Lung (tissue), 17 donors: ENCODE measurements at places on chromosomes 7 and 10. TPM values are rescaled to one million over a fixed set of nuclear protein-coding genes. Genes with fewer than 3 reads are reported as not detected.

DNA sequence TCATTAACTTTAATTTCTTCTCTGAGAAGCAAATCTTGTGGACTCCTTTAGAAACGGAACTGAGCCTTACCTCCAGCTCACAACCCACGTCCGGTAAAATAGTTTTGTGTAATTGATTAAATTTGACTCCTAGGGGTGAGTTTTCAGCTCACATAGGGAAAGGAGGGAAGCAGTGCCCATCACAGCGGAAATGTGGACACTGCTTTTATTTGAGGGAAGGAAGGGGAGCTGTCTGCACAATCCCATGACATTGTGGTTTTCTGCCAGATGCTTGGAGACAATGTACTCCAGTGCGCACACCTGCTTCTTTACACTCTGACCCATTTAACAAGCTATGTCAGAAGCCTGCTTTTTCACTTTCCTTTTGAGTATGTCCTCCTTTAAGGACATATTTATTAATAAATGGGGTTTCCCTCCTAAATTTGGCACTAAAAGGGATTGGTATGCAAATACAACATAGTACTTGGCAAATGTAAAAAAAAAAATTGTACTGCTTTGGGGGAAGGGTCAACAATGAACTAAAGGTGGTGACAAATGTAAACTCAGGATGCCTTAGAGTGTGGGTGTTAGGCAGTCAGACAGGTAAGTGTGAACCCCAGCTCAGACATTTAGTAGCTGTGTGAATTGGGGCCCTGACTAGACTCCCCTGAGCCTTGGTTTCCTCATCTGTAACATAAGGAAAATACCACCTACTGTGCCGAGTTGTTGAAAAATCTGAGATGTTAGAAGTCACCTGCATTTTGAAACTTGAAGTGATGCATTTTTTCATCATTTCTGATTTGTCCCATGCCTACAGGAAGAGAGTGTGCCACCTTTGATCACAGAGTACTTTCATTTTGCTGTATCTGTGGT lies 90.2 kb upstream of the KLF6 start:
- H3K36me3 ChIP-seq, result no peaks in the 10 kb centered on the region
- DNase-seq, result no peak
- no peak overlapping the region for H3K4me3 ChIP-seq
- no peak overlapping the region for H3K27ac ChIP-seq
- no peaks in the 10 kb centered on the region for H3K4me1 ChIP-seq
- H3K27me3 ChIP-seq, result no peaks in the 10 kb centered on the region

DNA sequence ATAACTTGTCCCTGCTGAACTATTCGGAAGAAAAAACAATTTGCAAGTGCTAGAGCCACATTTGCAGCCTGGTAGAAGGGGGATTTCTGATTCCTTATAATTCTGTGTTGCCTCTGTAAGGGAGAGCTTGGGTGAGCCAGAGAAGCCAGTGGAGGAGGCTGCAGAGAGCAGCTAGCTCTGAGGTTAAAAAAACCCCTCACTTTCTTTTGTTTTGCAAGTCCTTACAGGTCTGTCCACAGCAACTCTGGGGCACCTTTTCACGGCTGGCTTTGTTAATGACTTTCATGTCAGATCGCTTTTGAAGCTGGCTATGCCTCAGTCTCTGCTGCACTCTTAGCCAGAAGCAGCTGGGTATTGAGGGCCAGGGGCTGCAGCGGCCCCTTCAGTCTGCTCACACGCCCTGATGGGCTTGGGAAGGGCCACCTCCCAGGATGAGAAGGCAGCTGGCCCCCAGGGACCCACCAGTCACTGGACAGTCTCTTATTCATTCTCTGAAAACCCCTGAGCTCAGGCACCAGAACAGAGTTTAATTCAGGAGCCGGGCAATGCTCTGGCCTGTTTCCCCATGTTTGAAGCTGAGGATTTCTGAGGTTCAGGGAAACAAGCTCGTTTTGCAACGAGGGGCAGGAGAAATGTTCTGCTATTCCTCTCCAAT lies 30.9 kb downstream of the TRIM8 start:
- H3K4me1 ChIP-seq, result peaks cover 17% of the 10 kb centered on the region
- H3K4me3 ChIP-seq, result no peak overlapping the region
- no peaks in the 10 kb centered on the region for H3K27me3 ChIP-seq
- peak overlapping the region; percentile 76 for H3K27ac ChIP-seq

DNA sequence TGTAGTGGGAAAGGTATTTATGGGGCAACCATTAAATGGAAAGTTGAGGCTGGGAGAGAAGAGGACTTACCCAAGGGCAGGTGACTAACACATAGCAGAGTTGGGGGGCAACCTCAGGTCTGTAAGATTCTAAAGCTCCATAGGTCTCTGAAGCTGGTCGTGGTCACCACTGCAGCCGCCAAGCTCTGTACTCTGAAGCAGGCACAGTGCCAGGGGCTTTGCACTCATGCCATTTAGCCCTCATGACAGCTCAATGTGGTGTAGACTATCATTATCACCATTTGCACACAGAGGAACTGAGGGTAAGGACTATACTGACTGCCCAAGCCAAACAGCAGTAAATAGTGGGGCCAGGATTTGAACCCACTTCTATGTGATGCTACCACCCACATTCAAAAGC lies 32.5 kb upstream of the TMEM273 start:
- no peak overlapping the region for H3K27ac ChIP-seq
- DNase-seq, result no peak
- H3K4me3 ChIP-seq, result no peak overlapping the region
- no peaks in the 10 kb centered on the region for H3K36me3 ChIP-seq
- no peaks in the 10 kb centered on the region for H3K27me3 ChIP-seq

GRCh38 chr7:112290065-112290464 lies 83.6 kb downstream of the ZNF277 start:
- no peak for DNase-seq
- no peaks in the 10 kb centered on the region for H3K36me3 ChIP-seq
- H3K4me3 ChIP-seq, result no peak overlapping the region
- H3K27me3 ChIP-seq, result no peaks in the 10 kb centered on the region
- H3K4me1 ChIP-seq, result no peaks in the 10 kb centered on the region

- DNase-seq, result no peak
- H3K27ac ChIP-seq, result no peak overlapping the region
- no peaks in the 10 kb centered on the region for H3K4me1 ChIP-seq
- no peak overlapping the region for H3K4me3 ChIP-seq
- H3K27me3 ChIP-seq, result no peaks in the 10 kb centered on the region
Measured at GRCh38 chr7:86328801-86329433, 314.8 kb upstream of the GRM3 start.

DNA sequence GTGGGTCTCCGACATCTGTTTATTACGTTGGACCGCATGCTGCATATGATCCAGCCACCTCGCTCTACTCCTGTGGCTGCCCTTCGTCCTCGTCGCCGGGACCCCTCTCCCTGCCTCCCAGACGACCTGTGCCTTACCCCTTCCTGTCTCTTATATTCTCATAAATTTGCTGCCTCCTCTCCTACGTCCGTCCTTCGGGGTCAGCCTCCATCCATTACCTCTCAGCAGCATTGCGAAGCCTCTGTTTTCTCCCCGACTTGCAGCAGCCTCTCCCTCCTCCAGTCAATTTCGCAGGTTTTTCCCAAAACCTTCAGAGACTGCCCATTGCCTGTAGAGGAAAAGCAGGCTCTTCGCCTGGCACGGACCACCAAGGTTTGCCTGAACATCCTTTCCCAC lies 39.4 kb upstream of the LEP start:
- H3K27ac ChIP-seq, result no peak overlapping the region
- no peak for DNase-seq
- H3K27me3 ChIP-seq, result peaks cover 4% of the 10 kb centered on the region
- no peaks in the 10 kb centered on the region for H3K4me1 ChIP-seq
- H3K4me3 ChIP-seq, result no peak overlapping the region

DNA sequence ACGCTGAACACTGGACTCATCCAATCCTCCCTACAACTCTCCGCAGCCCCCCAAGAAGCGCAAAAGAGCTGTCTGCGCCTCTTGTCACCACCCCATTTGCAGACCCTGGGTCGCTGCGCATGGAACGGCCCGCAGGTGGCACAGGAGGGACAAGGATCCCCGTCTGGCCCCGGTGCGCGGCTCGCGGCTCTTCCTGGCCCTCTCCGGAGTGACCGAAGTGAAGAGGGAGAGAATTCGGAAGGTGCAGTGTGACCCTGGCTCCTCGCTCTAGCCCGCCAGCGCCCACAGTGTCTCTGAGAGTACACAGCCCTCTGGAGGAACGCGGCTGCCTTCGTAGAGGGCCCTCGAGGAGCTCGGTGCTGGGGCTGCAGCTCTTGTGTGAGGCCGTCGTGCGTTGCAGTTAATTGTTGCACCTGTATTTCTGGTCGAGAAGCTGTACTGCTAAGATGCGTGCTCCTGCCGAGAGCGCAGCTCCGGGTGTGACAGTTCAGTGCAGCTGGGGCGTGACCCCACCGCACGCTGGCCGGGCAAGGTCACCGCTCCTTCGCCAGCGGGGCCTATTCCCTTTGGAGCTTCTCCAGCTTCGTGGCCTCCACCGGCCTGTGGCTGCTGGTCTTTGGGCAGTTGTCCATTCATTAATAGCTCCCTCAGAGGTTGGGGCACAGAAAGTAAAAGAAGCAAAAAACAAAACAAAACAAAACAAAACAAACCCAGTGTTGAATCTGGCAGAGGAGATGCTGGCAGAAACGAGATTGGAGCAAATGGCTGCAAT lies 119.0 kb downstream of the SEC23IP start:
- no peak overlapping the region for H3K4me3 ChIP-seq
- H3K27me3 ChIP-seq, result no peaks in the 10 kb centered on the region
- no peaks in the 10 kb centered on the region for H3K36me3 ChIP-seq
- DNase-seq, result peak; percentile 9

- no peak for DNase-seq
- H3K27me3 ChIP-seq, result no peaks in the 10 kb centered on the region
- H3K36me3 ChIP-seq, result peaks cover 11% of the 10 kb centered on the region
- no peak overlapping the region for H3K4me3 ChIP-seq
Measured at GRCh38 chr10:21699575-21699974, 165.5 kb downstream of the MLLT10 start.

GRCh38 chr10:34804306-34804705 lies 10.8 kb downstream of the PARD3 start:
- H3K4me1 ChIP-seq, result peaks cover 17% of the 10 kb centered on the region
- no peak for DNase-seq
- no peak overlapping the region for H3K27ac ChIP-seq
- no peak overlapping the region for H3K4me3 ChIP-seq
- H3K36me3 ChIP-seq, result no peaks in the 10 kb centered on the region
- no peaks in the 10 kb centered on the region for H3K27me3 ChIP-seq

- H3K4me3 ChIP-seq, result no peak overlapping the region
- no peaks in the 10 kb centered on the region for H3K36me3 ChIP-seq
- no peaks in the 10 kb centered on the region for H3K27me3 ChIP-seq
- no peak for DNase-seq
- H3K4me1 ChIP-seq, result no peaks in the 10 kb centered on the region
- H3K27ac ChIP-seq, result peak overlapping the region; percentile 88
Measured at GRCh38 chr10:110700947-110701616, 56.9 kb downstream of the RBM20 start.

DNA sequence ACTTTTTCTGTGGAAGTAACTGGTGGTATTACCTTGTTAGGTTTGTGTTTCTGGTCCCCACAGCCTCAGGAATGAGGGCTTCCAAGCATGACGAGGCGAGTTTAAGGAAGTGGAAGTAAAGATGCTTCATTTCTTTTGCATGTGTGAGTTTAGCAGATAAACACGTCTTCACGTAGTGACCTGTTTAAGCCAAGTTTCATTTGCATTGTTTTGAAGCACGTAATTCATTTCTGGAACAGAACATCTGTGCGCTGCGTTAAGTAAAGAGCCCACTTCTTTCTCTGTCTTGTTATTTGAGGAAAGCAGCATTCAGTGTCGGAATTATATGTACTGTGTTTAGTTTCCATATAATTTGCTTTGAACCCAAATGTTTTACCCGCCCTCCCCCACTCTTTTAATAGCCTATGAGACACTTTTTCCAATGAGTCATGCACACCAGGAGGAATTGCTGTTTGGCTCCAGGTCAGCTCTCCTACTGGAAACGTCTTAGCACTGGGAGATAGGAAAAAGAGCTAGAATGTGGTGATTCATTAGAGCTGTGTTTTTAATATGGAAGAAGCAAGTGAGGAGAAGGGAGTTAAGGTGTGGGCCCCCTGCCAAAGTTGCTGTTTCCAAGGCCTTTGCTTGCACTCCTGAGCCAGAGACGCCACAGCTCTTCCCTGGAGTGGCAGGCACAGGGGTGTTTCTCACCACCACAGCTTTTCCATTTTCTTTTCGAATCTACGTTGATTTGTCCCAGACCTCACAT lies 36.7 kb downstream of the BTBD16 start:
- peaks cover 4% of the 10 kb centered on the region for H3K27me3 ChIP-seq
- no peak overlapping the region for H3K4me3 ChIP-seq
- H3K4me1 ChIP-seq, result no peaks in the 10 kb centered on the region
- peak overlapping the region; percentile 3 for H3K27ac ChIP-seq

GRCh38 chr7:20343205-20343604 lies 12.5 kb downstream of the ITGB8 start:
- H3K27me3 ChIP-seq, result no peaks in the 10 kb centered on the region
- peak; percentile 39 for DNase-seq
- H3K4me3 ChIP-seq, result no peak overlapping the region
- no peaks in the 10 kb centered on the region for H3K4me1 ChIP-seq
- H3K27ac ChIP-seq, result no peak overlapping the region

- no peak overlapping the region for H3K27ac ChIP-seq
- H3K36me3 ChIP-seq, result no peaks in the 10 kb centered on the region
- no peaks in the 10 kb centered on the region for H3K4me1 ChIP-seq
- no peaks in the 10 kb centered on the region for H3K27me3 ChIP-seq
Measured at GRCh38 chr7:150524018-150524417, 9.3 kb downstream of the GIMAP7 start.

DNA sequence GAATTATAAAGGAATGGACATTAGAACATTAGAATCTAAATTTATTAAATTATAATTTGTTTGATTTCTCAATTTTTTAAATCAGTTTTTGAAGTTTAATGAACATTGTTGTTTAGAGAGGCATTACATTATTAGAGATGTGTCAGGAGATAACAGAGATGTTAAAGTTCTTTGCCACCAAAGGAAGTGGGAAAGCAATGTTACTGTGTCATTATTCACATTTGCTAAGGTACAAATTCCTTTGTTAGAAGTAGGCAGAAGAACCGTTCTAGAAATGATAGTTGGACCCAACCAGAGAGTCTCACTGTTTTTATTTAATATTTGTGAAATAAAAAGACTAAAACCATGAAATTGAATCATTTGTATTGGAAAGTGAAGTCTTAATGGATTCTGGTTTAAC lies 92.9 kb downstream of the MDFIC start:
- no peak for DNase-seq
- H3K36me3 ChIP-seq, result peaks cover 9% of the 10 kb centered on the region
- no peak overlapping the region for H3K27ac ChIP-seq
- H3K4me3 ChIP-seq, result no peak overlapping the region
- no peaks in the 10 kb centered on the region for H3K27me3 ChIP-seq

GRCh38 chr7:111324228-111324627 lies 233.3 kb downstream of the LRRN3 start:
- no peaks in the 10 kb centered on the region for H3K4me1 ChIP-seq
- H3K27me3 ChIP-seq, result no peaks in the 10 kb centered on the region
- no peak overlapping the region for H3K4me3 ChIP-seq
- H3K36me3 ChIP-seq, result no peaks in the 10 kb centered on the region

The PRPF18 gene
- 39.9 TPM for total RNA-seq

The GPC2 gene
- total RNA-seq, result 1.4 TPM

The STOX1 gene
- total RNA-seq, result 10.1 TPM

The PDE6C gene
- total RNA-seq, result not detected

The SPAG6 gene
- 34.2 TPM for total RNA-seq

The TLL2 gene
- total RNA-seq, result 0.12 TPM

The GIMAP5 gene
- 24.8 TPM for total RNA-seq

The PIK3AP1 gene
- 24.0 TPM for total RNA-seq

The MSMB gene
- not detected for total RNA-seq
